ENCODE measurements at places on chromosomes 7 and 10.
A peak's percentile ranks its signal among the peaks of the same experiment; 100 is the strongest.

DNA sequence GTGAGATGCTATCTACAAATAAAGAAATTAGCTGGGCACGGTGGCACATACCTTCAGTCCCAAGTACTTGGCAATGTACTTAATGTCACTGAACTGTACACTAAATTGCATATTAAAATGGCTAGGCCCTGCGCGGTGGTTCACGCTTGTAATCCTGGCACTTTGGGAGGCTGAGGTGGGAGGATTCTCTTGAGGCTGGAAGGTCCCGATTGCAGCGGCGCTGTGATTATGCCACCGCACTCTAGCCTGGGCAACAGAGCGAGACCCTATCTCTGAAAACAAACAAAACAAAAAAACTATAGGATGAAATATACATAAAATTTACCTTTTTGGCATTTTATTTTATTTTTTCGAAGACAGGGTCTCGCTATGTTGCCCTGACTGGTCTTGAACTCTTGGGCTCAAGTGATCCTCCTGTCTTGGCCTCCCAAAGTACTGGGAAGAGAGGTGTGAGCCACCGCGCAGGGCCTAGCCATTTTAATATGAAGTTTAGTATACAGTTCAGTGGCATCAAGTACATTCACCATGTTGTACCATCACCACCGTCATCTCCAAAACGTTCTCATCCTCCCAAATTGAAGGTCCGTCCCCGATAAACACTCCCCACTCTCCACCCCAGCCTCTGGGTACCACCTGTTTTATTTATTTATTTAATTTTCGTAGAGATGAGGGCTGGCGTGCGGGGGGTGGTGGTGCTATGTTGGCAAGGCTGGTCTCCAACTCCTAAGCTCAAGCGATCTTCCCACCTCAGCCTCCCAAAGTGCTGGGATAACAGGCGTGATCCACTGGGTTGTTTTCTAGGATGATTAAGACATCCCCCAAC is 1.3 kb upstream of the EIF3B start:
- DNase-seq = no peak

DNA sequence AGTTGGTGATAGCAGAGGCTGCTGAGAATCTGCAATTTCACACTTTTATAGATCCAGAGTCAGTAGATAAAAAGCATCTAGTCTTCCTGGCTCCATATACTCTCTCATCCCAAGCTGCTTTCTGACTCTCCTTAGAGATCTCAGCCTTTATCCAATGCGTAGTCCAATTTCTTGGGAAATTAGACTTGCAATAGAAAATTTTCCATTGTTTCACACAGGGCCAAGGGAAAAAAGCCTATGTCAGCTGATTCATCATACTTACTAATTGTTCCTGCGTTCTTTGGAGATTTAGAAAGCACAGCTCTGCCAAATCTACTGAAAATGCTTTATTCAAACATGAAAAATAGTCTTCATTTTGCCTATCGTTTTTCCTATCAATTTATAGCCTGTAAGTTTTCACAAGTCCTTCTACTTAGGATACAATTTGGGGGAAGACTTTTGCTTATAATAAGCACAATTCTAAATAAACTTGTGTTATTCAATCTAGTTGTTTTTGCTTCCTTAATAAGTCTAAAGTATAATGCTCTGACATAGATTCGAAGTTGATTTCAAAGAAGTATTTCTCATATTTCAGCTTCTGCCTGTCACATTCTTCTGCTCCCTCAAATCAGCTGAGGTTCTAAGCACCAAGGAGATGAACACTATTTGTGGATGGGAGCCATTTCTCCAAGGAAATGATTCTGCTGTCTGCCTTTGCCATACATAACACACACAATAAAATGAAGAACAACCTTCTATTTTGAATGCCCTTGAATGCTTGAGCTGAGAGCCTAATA is 165.4 kb downstream of the ADAM12 start:
- no peak for DNase-seq

GRCh38 chr10:114188001-114188400 is 8.8 kb downstream of the TDRD1 start:
- DNase-seq = no peak

- DNase-seq = no peak
Measured at GRCh38 chr7:25707768-25708620, 444.0 kb upstream of the NFE2L3 start.

DNA sequence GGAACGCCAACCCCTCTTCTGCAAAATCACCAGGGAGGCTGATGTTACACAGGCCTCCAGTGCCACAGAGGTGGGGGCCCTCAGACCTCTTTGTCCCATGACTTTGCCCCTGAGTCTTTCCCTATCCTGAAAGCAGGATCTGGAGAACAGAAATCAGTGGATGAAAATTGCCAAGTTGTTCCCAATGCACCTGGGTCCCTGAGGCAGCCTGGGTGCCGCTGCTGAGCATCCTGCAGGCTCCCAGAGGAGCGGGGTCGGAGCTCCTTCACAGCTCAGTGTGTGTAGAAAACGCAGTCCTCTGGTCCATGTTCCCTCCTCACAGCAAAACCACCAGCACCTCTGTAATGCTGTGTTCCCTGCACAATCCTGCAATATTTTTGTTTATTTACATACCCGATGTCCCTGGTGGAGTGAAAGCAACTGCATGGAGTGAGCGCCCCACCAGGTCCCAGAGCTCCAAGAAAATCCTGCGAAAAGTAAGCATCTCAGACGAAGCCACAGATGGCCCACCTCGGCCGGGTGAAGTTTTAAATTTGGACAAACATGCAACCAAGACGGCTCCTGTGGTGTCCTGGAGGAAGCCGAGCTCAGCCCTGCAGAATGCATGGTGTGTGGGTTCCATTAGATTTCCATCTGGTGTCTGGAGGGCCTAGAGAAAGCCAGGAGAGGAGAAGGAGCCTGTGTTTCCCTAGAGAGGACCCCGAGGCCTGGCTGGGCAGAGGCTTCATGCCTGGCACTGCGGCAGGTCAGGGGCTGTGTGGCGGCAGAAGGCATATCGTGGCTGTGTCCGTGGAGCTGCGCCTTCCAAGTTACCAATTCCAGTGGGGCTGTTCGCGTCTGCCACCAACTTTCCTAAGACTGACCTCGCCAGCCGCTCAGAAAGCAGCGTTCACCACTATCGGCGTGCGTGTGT is 235.2 kb downstream of the WDR37 start:
- DNase-seq = no peak

DNA sequence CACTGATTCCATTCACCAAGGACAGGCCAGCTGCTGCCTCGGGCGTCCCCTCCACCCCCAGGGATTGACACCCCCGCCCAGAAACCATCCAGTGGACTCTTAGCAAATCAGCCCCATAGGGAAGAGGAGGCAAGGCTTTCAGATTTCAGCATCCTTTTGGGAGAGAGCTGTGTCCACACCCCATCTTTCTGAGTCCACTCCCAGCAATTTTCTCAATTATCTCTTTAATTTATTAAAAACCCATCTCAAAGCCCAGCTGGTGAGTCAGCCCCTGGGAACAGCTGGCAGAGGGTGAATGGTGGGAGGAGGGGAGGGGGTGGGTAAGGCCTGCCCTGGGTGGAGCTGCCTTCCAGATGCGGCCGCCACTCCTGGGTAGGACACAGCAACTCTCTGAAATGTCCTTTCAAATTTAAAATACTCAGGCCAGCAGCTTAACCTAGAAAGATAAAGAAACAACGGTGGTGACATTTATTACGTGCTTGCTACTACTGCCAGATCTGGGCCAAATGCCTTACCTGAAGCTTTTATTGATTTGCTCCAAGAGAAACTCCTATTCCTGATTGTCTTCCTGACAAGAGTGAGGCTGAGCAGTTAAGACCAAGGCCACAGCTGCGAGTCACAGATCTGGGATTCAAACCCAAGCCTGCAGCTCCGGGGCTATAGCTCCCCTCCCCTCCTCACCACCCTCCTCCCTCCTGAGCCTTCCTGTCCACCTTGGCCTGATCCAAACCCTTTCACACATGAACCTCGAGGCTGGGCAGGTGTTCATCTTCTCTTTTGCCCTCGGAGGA is 120.4 kb downstream of the RGS10 start:
- DNase-seq = no peak

- DNase-seq = no peak
Measured at GRCh38 chr10:352476-353235, 217.4 kb downstream of the ZMYND11 start.

- no peak for DNase-seq
Measured at GRCh38 chr10:52040486-52040885, 273.6 kb upstream of the DKK1 start.

- no peak for DNase-seq
Measured at GRCh38 chr7:114969096-114969495, 47.2 kb downstream of the MDFIC start.

- no peak for DNase-seq
Measured at GRCh38 chr7:45278763-45279398, 121.3 kb downstream of the RAMP3 start.

DNA sequence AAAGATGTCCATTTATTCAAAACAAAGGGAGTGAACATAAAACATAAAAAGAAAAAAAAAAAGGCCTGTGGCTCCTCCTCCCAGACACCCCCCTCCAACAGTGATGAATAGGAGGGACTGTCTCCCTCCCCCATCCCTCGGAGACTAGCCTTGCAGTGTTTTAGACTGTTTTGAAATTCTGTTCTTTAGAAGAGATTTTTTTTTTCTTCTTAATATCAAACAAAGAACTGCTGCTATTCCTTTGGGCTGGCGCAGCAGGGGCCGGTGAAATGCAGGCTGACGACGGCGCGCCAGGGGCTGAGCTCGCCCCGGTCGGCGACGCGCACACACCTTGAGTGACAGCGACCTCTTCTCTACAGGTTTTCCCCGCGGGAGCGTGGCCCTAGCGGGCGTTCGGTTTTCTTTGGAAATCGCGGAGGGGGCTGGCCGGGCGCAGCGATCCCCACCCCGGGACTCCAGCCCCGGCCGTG is at the start of gene LANCL2:
TSS of gene LANCL2 (plus strand) at position 133 of the 470 bp plus-strand sequence. CDS start 689 bp downstream, outside the sequence.
- peak; percentile 47 for DNase-seq

- no peak for DNase-seq
Measured at GRCh38 chr10:63166742-63167258, 33.7 kb downstream of the NRBF2 start.

All from T-helper 9 cell (primary cell).